Retina (tissue), 1 donor: ENCODE measurements at places on chromosomes 13 and 19.
A peak's percentile ranks its signal among the peaks of the same experiment; 100 is the strongest.

- DNase-seq = no peak
These were observed 210.1 kb downstream of the TBC1D4 start for GRCh38 chr13:75271846-75272245.

- DNase-seq = no peak
These were observed 6.2 kb downstream of the XAB2 start for GRCh38 chr19:7622933-7623685.

- DNase-seq = no peak
These were observed 731.2 kb upstream of the PCDH9 start for GRCh38 chr13:67961331-67961730.

- DNase-seq = no peak
These were observed 231.6 kb upstream of the IRS2 start for GRCh38 chr13:110018009-110018408.

DNA sequence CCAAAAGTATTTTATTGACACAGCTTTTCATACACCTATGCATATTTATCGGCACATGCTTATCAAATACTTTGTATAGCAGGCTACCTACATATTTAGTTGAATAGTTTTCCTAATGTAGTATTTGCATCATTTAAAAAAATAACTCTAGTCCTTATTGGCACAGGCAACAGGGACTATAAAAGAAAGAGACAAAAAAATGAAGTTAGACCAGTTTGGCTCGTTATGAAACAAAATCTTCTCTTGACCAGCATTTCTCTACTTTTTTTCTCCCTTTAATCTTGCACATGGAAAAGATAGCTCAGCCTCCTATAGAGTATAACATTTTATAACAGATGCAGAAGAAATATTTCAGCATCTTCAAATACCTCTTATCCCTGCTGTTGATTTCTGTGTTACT, 794.8 kb upstream of the MIR17HG start:
- peak; percentile 2 for DNase-seq

DNA sequence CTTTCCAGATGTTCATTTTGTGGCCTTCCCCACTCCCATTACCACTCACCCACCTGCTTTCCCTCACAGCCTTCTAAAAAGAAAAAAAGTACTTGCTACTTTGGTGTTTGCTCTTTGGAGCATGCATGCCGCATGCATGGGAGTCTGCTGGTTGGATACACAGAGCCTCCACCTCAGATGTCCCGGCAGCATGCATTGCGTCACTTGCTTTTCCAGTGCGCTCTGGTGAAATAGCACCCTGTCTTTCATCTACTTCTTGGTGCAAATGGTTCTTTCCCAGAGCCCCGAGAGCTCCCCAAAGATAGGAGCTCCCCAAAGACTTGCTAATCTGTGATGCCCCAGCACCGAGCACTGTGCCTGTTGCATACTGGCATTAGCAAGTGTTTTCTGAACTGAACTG, 333.2 kb upstream of the ZNF507 start:
- peak; percentile 20 for DNase-seq

DNA sequence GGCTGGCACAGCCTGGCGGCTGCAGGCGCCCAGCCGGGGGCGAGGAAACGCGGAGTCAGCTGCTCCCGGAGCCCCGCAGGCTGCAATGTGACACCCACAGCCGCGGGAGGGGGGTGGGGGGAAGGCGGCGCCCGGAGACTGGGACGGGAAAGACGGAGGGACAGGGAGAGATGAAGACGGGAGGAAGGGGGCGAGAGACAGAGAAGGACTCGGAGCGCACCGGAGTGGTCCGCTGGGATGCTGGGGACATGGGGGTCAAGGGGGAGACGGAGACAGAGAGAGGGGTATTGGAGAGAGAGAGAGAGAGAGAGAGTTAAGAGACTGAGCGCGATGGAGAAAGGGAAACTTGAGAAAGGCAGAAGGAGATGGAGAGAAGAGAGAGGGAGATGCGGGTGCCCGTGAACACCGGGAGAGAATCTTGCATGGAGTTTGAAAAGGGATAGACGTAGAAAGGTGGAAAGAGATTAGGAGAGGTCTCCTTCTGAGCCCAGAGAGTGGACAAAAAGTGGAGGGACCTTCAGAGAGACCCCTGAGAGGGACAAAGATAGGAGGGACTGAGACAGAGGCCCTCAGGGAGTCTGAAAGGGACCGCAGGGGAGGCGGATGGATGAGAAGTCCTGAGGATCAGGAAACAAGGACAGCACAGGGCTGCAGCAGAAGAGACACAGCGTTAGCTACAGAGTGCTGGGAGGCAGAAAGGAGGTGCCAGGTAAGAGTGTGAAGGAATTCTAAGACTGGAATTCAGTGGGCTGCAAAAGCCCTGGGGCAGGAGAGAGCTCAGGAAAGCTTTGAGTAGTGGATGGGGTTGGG, 1.0 kb downstream of the SCN1B start:
- DNase-seq = no peak

- DNase-seq = no peak
These were observed 1.4 kb downstream of the U2AF1L4 start for GRCh38 chr19:35743640-35744429.

GRCh38 chr19:485583-486236, 10.6 kb upstream of the MADCAM1 start:
- DNase-seq = peak; percentile 83

DNA sequence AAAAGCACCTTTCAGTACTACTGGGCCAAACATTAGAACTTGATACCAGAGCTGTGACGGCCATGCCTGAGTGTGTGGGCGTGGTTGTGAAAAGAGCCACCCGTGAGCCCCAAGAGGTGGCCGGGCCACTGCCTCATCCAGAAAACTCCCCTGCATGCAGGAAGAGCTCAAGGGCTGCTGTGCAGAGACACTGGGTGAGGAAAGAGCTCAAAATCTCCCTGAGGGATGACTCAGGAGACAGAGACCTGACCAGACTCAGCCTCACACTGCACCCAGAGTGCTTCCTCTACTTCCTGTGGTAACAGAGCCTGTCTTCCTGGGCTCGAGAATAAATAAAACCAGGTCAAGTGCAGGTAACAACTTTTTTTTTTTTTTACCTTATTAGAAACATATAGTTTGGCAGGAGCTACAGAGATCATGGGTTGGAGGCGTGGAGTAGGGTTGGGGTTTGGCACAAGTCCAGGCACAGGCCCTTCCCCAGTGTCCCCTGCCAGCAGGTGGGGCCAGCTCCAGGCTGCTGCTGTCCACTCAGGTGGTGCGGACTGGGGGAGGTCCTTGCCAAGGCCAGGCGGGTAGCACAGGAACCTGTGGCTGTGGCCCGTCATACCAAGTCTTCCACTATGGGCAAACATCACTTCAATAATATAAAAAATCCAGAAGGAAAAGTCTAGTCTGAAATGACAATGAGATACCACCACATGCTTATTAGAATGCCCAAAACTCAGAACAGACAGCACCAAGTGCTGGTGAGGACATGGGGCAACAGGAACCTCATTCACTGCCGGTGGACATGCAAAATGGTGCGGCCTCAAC, 25.5 kb downstream of the ELL start:
- DNase-seq = no peak

DNA sequence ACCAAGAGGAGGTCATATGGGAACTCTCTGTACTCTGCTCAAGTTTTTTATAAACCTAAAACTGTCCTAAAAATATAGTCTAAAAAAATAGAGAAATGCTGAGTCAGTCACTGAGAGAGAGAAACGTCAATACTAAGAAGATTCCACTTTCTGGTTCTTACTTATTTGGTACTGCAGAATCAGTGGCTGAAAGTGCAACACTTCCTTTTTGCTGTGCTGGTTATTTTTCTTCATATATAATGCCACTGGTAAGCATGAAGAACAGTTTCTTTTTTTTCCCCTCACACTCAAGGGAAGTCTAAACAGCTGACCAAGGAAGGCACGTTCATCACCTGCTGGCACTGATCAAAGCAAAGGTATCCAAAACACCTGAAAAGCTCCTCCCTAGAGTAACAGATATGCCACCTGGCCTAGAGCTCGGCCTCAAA, 44.3 kb upstream of the N4BP2L1 start:
- no peak for DNase-seq

DNA sequence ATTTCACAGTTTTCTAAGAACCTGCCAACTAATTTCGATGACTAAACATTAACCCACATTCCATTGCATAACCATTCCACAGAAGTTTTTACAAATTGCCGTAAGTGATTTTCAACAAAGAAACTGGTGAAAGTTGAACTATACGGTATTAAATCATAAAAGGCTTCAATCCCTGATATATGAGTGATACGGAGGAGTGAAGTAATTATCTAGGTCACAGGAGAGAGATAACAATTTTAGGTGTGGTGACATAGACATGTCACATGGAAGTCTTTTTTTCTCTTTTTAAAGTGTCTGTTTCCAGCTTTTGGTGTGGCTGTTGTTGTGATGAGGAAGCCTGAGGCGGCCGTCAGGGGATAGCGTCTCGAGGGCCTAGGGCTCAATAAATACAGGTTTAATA, 29.4 kb downstream of the TBC1D4 start:
- DNase-seq = no peak

DNA sequence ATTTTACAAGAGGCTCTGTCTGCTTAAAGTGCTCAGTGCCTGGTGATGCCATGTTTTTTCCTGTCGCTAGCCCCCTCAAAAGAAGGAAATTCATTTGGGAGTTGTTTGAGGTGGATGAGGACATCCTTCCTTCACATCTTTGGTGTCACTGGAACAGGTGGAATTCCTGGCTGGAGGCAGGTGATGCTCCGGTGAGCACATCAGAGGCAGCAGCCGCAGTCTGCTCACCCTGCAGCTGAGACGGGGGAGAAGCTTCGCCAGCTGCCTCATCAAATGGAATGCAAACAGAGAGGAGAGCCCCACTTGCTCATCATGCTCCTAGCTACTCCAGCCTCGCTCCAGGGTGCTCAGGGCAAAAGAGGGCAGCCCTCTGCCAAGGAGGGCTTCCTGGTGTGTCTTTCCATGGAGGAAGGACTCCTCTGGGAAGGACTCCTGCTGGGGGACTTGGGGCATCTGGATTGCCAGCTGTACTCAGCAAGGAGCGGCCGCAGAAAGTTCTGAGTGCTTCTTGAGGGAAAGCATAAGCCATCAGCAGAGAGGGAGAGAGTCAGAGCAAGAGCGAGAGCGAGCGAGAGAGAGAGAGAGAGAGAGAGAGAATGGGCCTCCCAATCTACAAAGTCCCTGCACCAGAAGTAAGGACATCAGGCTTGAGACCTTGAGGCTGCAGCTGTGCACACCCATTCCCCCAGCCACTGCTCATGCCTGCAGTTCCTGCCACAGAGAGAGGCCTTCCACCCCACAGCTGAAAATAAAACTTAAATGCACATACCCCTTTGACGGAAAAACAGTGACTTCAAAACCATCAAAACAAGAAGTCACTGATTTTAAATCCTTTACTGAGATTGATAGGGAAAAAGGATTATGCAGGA, 74.3 kb upstream of the UBL3 start:
- DNase-seq = no peak

GRCh38 chr13:109699628-109700071, 86.7 kb downstream of the IRS2 start:
- DNase-seq = no peak

DNA sequence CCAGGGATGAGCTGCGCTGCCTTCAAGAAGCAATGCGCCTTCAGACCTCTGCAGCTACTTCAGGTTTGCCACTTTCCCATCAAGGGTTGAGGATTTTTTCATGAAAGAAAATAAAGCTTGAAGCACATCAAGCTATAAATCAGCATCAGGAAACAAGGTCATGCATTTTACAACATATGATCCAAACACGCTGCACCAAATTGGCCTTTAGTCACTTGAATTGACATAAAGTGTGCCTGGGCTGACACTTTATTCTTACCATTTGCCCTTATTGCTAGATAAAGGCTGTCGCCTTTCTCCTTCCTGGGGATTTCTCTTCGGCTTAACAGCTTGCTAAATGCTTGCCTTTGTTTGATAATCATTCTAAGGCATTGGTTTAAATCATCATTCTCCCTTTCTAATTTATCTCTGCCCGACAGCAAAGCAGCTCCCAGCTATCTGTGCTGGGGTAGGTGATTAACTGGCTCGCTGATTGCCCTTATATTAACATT, 87.7 kb downstream of the LHFPL6 start:
- peak; percentile 36 for DNase-seq

GRCh38 chr13:93603043-93603442, 376.4 kb downstream of the GPC6 start:
- no peak for DNase-seq

DNA sequence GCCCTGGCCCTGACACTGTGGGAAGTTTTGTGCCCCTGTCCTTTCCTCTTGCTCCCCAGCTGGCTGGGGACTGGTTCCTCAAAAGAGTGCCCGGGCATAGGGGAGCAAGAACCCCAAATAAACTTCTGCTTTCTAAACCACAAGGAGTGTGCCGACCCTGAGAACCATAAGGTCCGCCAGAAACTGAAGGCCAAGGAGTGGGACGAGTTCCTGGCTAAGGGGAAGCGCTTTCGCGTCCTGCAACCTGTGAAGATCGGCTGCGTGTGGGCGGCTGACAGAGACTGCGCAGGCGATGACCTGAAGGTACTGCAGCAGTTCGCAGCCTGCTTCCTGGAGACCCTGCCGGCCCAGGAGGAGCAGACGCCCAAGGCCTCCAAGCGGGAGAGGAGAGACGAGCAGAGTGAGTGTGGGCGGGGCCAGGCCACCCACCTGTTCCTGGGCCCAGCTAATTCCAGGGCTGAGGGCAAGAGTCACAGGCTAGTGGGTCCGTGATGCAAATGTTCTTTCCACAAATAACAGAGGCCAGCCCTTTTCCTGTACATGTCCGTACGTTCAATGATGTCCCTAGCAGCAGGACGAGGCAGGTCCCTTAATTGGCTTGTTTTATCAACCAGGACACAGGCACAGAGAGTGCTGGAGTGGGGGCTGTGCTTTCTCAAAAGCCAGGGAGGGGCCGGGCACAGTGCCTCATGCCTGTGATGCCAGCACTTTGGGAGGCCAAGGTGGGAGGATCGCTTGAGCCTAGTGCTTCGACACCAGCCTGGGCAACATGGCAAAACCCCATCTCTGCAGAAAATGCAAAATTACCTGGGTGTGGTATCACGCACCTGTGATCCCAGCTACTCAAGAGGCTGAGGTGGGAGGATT, 25.6 kb downstream of the UBXN6 start:
- DNase-seq = no peak

DNA sequence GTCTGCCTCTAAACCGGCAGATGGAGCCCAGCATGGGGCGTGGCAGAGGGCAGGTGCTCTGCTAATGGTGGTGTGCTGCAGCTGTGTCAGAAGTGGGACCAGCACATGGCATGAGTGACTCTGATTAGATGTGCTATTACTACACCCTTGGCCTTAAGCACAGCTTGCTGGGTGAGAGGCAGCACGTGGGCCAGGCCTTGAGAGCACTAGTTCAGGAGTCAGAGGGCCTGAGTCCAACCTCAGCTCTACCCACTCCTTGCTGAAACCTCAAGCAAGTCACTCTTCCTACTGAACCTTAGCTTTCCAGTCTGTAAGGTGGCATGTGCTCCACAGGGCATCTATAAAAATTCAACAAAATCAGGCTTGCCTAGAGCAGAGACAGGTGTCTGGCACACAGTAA, 22.7 kb downstream of the AKT2 start:
- DNase-seq = no peak
